ENCODE measurements at places on chromosomes 1 and 21.

- DNase-seq, result no peak
These were observed 41.9 kb downstream of the MAB21L3 start for GRCh38 chr1:116152950-116153691.

- DNase-seq, result no peak
These were observed 15.9 kb upstream of the CD58 start for GRCh38 chr1:116586741-116587143.

- no peak for DNase-seq
These were observed 21.5 kb downstream of the INAVA start for GRCh38 chr1:200916152-200916551.

GRCh38 chr1:43938892-43939587 lies 5.4 kb downstream of the ARTN start:
- no peak for DNase-seq

DNA sequence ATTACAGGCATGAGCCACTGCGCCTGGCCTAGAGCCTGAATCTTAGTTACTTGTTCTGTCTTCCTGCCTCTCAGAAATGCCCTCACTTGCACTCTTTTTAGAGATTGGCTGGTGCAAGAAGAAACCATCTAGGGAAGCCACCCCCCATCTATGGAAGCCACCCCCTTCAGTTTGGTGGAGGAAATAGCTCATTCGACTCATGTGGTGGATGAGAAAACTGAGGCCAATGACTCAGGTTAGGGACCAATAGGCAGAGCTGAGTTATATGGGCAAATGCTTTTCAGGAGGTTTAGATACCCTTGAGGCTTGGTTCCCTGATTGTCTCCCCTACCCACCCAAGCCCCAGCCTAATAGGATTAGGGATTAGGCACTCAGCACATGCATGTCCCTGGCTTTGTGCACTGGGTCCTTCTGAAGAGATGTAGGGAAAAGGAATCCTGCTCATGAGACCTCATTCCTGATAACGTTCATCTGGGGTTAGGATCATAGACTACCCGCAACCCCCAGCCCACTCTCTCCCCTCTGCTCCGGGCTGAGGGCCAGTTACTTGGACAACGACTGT lies 77.1 kb downstream of the PAX7 start:
- DNase-seq, result no peak

GRCh38 chr1:32047701-32048100 lies 25.0 kb upstream of the TMEM39B start:
- DNase-seq, result no peak

- no peak for DNase-seq
These were observed 71.0 kb downstream of the LMO4 start for GRCh38 chr1:87399701-87400100.

GRCh38 chr1:1283821-1284220 lies 3.6 kb downstream of the SCNN1D start:
- DNase-seq, result no peak

- peak; percentile 32 for DNase-seq
These were observed 19.9 kb downstream of the INSRR start for GRCh38 chr1:156838972-156839371.

- DNase-seq, result no peak
These were observed 16.3 kb downstream of the CRYBG2 start for GRCh38 chr1:26337625-26338024.

GRCh38 chr1:41503538-41504113 lies 19.1 kb upstream of the EDN2 start:
- DNase-seq, result no peak

DNA sequence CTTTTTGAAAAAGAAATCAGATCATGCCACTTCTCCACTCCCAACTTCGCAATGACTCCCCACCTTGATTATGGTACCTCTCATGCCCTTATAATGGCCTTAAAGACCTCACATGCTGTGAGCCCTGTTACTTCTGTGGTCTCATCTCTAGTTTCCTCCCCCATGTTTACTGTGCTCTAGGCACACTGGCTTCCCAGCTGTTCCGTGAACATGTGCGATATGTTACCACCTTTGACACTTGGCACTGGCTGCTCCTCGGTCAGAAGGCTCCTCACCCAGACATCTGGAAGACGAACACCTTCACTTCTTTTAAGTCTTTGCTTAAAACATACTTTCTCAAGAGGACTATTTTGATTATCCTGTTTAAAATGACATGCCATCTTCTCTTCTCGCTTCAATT lies 14.3 kb upstream of the NTMT2 start:
- no peak for DNase-seq

DNA sequence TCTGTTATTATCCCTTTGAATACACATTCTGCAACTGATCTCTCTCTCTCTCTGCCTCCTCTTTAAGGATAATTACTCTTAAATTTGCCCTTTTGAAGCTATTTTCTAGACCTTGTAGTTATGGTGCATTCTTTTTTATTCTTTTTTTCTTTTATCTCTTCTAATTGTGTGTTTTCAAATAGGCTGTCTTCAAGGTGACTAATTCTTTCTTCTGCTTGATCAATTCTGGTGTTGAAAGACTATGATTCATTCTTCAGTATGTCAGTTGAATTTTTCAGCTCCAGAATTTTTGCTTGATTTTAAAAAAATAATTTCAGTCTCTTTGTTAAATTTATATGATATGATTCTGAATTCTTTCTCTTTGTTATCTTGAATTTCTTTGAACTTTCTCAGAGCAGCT lies 95.6 kb upstream of the GPR52 start:
- no peak for DNase-seq

DNA sequence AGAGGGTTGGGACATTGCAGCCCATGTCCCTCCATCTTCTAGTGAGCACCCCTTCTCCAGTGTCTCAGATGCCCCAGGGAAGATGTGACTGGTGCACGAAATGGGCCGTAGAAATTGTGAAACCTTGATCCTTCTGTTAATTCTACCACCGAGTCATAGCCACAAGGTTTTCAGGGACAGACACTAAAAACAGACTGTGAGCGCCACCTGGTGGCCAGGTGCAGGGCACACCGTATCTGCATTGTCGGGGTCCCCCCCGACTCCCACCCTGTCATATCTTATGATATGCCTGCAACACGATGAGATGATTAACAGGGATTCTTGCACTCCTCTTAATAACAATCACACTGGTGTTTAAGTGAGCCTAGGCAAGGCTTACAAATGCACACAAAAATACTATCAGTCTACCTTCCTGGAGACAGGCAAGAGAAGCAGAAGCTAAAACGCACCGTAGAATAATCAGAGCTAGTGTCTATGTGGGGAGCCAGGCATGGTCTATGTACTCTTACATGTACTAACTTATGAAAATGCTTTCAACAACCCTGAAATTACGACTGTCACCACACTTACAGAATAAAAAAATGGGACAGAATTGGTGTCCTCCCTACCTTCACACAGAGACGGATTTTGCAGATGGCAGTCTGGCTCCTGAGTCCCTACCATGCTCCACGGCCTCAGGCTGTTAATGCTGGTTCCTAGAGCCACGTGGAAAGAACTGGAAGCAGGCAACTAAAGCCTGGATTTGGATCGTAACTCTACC lies 57.9 kb downstream of the FHAD1 start:
- DNase-seq, result peak; percentile 64

DNA sequence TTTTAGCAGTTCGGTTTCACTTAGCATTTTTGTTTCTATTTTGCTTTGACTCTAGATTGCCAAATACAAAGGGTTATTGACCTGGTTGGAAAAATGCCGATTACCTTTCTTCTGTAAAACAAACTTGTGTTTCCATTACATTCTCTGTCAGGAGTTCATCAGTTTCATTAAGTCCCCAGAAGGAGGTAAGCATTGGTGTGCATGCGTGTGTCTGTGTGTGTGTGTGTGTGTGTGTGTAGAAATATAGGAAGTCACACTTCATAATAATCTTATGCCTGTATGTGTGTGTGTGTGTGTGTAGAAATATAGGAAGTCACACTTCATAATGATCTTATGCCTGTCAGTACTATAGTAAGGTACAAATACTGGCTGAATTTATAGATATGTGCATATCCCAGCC lies 10.0 kb downstream of the RGSL1 start:
- peak; percentile 30 for DNase-seq
